Activated effector memory CD4-positive, alpha-beta T cell treated with anti-CD3 and anti-CD28 coated beads, Interleukin-2, amount 50 U/mL, for 16 hours (primary cell): ENCODE measurements at places on chromosomes 6 and 20.

- DNase-seq: peak; percentile 69
These were observed 27.3 kb downstream of the NQO2 start for GRCh38 chr6:3026791-3027626.

GRCh38 chr6:37972994-37973757, 153.6 kb downstream of the ZFAND3 start:
- DNase-seq: no peak

GRCh38 chr6:157227202-157228166, 95.8 kb downstream of the TMEM242 start:
- no peak for DNase-seq

GRCh38 chr6:159098636-159099106, 53.9 kb upstream of the TAGAP start:
- DNase-seq: peak; percentile 89

- no peak for DNase-seq
These were observed 75.5 kb downstream of the GPR6 start for GRCh38 chr6:110053395-110054240.

DNA sequence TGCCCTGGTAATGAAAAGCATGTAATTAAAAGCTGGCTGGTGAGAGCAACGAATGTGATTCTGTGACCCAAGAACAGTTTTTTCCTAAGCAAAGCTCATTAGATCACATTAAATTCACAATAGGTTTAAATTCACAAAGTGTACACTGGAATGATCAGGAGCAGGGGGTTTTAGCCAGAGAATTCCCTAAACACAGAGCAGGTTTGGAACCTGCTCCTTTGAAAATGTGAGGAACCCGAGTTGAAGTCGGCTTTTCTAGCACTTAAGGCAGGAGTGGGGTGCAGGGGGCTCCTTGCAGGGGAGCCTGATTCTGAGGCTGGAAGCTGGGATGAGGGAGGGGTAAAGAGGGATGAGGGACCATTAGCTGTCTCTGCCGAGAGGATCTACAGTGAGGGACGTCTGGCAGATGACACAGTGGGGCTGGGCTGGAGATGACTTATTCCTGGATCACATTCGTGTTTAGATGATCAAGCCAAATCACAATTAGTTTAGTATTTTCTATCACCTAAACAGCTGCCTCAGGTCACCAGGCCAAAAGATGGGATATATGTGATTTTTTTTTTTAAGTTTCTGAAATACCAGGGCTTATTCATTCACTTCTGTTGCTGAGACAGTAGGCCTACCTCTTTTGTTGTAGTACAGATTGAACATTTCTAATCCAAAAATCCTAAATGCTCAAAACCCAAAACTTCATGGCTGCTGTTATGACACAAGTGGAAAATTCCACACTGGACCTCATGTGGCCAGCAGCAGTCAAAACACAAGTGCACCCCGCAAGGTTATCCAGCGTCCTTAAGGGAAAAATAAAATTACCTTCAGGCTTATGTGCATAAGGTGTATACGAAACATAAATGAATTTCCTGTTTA, 93.1 kb upstream of the HIVEP1 start:
- no peak for DNase-seq

DNA sequence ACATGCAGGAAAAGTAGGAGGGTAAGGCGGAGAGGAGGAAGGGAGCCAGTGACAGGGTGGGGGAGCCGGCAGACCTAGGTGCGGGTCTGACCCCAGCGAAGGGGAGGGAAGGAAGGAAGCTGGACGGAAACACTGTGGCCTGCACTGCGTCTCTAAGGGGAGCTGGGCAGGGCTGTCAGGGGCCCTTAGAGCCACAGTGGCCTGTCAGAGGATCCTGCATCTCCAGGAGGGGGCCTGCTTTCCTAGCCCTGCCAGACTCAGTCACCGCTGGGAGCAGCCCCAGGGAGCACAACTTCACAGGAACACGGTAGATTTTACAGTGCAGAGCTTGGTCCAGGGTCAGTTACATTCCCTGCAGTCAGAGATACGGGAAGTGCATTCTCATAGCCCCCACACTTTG, 118.2 kb downstream of the PACRG start:
- DNase-seq: no peak

DNA sequence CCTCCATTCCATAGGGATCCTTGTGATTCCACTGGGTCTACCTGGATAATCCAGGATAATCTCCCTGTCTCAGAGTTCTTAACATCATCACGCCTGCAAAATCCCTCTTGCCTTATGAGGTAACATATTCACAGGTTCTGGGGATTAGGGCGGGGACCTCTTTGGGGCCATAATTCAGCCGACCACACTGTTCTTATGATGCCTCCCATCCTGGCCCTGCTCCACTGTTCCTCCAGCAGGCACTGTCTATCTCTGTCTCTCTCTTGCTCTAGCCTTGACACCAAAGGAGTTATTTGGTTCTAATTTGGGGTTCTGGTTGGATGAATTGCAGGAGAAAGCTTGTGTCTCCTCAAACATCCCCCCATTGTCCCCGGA, 168.1 kb downstream of the NFATC2 start:
- DNase-seq: no peak

DNA sequence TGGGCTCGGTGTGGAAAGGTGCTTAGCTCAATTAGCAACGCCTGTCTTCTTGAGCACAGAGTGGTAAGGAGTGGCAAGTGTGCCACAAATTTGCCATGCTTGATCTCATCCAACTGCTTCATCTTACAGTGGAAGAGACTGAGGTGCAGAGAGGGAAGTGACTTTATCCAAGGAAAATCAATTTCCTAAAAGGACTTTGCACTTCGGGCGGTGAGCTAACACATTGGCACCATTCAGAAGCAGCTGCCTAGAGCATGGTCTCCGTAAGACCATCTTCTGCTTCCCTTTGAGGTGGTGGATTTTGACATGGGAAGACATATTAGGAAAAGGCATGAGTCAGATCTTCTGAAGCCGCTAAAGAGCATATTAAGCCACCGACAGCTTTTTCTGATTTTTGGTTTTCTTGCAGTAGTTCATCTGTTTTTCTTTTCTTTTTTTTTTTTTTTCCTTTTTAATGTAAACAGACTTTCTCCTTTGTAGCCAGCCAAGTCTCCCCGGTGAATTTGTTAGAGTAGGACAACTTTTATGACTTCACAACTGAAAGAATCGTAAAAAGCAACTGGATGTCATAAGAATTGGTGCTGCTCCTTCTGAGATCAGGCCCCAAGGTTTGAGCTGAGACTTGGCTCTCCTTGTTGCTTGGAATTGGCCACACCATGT, 273.2 kb downstream of the CDC5L start:
- no peak for DNase-seq

DNA sequence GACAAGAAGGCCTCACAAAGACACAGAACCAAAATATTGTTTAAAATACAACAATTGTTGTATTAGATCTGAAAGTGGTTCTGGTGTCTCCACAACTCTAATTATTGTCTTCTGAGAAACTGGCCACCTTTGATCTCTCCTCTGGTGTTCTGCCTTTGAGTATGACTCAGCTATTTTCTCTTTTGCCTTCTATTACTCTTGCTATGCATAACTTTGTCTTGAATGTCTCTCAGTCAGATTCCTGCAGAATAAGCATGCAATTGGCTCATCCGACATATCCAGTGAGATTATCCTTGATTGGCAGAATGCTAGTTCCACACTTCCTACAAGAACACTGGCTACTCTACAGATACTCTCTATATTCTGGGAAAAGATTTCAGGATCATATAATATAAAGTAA, 14.3 kb upstream of the EPM2A start:
- no peak for DNase-seq

DNA sequence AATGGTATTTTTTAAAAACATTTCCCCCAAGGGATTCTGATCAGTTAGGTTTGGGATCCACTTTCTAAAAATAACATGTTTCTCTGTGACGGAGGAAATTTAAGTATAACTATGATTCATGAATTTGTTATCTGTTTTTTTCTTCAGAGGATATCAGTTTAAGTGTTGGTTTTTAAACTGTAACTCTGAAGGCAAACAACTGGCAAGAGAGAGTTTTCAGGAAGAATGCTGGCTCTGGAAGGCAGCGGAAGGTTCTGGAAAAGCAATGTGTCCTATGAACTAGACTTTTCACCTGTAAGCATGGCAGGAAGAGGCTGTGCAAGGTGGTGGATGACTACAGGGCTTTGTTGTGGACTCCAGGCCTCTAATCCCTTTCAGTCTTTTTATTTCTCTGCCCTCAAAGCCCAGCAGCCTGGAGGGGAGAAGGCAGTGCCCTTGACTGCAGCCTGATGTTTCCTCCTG, 153.1 kb downstream of the GMPR start:
- DNase-seq: no peak

DNA sequence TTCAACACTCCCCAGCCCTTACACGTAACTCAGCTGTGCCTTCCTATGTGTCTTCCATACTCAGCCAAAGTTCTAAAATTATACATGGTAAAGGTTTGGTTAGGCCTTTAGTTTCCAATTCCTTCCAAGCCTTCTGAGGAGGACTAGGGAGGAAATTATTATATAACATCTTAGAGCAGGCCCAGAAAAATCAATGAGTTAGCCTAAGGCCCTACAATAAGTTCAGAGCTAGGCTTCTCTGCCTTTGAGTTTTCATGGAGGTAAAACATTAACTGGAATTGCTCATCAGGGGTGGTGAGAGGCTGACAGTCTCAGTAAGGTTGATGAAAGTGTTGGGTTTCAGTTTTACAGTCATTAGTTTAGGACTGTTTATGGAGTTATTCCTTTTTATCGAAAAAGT, 286.0 kb downstream of the ADGB start:
- DNase-seq: no peak

DNA sequence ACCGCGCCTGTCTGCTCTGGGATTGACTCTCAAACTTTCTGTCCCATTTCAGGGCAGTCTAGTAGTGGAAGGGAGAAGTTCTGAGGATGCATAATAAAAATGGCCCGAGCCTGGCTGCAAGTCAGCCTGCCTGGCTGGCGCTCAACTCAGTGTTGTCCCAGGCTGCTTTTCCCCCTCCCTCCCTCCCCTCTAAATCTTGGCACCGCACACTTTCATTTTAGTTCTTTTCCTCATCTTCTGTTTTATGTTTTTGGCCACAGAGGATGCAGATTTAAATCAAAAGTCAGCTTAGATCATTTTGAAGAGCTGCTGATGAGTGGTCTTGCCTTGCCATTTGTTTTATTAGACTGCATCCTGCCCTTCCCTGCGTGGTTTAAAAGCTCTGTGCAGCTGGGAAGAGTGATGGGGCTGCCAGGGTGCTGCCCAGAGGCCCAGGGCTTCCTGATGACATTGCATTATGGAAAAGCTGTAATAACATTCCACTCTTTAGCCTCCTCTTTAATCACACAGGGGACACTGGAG, 6.5 kb upstream of the UQCC2 start:
- DNase-seq: no peak

- DNase-seq: no peak
These were observed 78.5 kb downstream of the REPS1 start for GRCh38 chr6:138909511-138909910.

DNA sequence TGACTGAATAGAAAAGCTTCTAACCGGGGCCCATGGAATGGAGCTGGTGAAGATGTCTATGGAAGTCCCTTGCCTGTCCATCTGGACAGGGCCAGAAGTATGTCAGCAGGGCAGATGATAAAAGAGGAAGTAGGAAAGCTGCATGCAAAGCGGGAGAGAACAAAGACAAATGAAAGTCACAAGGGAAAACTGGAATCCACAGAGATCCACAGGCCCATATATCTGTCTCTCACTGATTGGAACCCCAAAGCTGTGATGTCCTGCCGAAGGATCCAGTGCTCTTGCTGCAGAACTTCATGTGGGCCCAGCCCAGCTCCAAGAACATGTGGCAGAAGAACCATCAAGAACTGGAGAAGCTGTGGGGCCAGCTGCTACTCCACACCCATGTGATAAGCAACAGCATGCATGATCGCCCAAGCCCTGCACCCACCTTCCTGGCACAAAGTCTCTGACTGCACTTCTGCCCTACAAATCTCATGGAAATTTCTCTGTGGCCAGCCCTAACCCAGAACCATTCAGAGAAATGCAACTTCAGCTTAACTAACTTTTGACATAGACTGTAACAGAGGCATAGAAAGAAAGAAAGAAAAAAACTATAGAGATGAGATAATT, 716.0 kb downstream of the KIF16B start:
- DNase-seq: no peak

GRCh38 chr6:145025488-145025887, 709.8 kb downstream of the EPM2A start:
- DNase-seq: no peak

DNA sequence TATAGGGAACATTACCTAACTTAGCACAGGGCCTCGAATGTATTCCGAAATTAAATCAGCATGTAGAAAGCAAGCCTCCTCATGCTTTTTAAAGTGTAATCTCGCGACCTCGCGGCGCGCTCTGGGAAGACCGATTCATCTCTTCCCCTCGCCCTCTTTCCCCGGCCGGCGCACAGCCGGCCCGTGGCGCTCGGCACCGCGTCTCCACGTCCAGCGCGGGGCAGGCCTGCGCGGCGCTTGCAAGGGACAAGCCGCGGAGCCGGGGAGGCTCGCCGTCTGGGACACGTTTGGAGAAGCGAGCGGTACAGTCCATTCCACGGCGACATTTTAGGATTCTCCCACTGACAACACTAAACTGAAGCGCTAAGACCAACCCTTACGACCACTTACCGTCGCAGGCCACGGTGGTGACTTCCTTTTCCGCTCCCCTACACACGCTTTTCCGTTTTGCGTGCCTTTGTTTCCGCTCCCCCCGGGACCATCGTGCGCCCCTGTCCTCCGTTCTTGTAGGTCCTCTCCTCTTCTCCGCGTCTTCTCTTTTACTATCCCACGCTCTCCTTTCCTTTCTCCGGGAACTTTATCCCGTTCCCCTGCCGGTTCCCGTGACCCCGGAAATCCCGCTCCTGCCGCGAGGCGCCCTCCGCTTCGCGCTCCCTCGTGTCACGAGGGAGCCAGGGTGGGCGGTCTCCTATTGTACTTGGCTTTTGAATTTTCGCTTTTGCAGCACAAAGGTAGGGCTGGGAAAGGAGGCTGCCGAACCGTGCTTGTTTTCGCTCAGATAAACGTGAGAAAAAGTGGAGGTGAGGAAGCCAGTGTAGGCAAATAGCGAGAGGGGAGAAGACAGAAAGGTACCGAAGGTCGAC, at the start of gene ECHDC1:
TSS of gene ECHDC1 (minus strand) at position 664 of the 863 bp plus-strand sequence. CDS start 12,581 bp downstream, outside the sequence.
- DNase-seq: peak; percentile 88

GRCh38 chr6:5084781-5085647, at the start of gene PPP1R3G:
Gene PPP1R3G, plus strand, starts transcription at chr6:5085341. Its CDS starts 145 bp downstream, at chr6:5085486.
- DNase-seq: no peak

DNA sequence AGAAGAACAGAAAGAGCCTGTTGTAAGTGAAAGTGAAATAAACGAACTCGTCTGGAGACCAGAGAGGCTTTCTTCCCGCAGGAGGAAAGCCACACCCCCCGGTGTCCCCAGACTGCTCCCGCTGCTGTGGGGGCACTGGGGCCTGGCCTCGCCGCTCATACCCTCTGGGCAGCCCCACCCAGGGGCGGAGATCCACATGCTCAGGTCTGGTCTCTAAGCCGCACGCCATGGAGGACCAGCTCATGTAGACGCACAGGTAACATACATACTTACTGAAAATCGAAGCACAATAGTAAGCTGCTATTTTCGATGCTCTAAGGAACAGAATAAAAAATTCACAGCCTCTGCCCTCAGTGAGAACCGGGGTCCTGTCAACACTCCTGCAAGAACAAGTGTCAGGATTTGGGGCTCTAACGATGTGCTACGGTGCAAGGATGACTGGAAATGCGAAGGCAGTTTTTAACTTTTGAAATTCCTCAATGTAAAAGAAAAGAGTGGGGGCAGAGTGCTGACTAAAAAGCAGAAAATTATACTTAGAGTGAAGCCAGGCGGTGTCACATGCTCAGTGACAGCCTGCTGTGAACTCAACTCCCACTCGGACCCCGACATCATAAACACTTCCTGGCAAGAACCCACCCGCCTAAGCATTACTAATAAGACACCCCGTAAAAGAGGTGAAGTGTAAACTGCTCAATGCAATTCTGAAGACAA, 110.5 kb downstream of the IRF4 start:
- DNase-seq: peak; percentile 90
